AG09309 (cell line): ENCODE measurements at places on chromosomes 2 and 18.

DNA sequence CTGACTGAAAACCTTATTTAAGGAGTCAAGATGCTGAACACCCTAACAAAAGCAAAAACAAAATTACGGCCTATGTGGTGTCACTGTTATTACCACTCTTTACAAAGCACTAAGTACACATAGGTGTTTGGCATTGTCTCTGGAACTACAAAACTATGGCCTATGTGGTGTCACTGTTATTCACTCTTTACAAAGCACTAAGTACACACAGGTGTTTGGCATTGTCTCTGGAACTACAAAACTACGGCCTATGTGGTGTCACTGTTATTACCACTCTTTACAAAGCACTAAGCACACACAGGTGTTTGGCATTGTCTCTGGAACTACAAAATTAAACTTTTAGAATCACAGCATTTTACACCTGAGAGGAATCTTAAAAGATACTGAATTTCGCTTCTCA lies 47.4 kb downstream of the SLC35F5 start:
- no peak for DNase-seq

DNA sequence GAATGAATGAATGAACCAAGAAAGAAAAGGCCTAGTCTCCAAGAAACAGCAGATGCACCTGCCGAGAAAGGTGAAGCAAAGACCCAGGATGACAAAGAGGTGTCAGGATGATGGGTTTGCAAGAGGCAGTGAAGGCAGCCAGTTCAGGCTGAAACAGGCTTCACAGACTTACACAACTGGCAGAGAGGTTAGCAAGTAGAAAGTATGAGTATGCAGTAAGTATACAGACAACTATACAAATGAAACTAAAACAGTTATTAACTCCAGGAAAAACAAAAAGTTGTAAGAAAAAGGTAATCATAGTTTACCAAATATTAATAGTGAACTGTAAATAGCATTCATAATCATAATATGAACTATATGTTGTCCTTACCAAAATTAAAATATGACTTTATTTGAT lies 19.8 kb upstream of the RNU4ATAC start:
- DNase-seq = no peak

DNA sequence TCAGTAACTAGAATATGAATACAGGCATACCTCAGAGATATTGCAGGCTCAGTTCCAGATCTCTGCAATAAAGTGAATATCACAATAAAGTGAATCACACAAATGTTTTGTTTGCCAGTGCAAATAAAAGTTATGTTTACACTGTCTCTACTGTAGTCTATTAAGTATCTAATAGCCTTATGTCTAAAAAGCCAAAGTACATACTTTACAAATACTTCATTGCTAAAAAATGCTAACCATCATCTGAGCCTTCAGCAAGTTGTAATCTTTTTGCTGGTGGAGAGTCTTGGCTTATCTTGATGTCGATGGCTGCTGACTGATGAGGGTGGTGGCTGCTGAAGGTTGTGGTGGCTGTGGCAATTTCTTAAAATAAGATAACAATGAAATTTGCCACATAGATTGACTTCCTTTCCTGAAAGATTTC lies 159.4 kb downstream of the MYO1B start:
- DNase-seq = no peak

GRCh38 chr2:98803405-98804264 lies 72.7 kb upstream of the MGAT4A start:
- DNase-seq = no peak

GRCh38 chr18:69222089-69222488 lies 178.6 kb upstream of the DOK6 start:
- DNase-seq = no peak

DNA sequence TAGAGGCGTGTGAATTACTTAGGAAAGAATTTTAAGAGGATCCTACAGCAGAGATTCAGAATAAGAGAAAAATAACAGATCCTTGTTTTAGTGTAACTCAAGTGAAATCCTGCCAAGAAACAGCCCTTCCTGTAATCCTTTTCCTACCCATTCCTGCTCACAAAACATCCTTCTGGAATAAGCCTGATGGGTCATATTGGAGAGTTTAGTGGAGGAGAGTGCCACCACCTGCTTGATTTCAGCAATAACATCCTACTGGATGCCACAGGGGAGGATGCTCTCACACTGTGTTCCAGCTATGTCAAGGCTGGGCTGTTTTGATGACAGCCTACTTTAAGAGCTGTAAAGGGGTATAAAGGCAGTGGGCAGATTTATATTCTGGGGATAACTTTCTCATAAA lies 54.8 kb upstream of the CCDC178 start:
- no peak for DNase-seq

GRCh38 chr18:40250236-40250635 lies 1704.8 kb upstream of the PIK3C3 start:
- no peak for DNase-seq

DNA sequence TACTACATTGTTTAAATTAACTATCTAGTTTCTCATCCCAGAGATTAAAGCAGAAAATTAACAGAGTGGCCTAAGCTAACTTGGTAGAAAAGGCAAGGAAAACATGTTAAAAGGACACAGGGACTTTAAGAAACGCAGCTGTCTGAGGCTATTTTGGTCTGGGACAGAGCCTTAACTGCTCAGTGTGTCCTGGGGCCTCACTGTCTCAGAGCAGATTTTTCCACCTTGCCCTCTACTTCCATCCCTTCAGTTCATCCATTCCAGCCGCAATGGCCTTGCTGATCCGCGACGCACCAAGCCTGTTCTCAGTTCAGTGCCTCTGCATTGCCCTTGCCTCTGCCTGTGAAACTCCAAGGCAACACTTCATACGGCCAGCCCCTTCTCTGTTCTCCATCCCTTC lies 114.9 kb upstream of the OSR1 start:
- DNase-seq = no peak
